Fibroblast of skin of left biceps (primary cell): ENCODE measurements at places on chromosomes 3 and 15.
A peak's percentile ranks its signal among the peaks of the same experiment; 100 is the strongest.

- DNase-seq, result no peak
Measured at GRCh38 chr3:9119331-9119730, 130.1 kb downstream of the SRGAP3 start.

DNA sequence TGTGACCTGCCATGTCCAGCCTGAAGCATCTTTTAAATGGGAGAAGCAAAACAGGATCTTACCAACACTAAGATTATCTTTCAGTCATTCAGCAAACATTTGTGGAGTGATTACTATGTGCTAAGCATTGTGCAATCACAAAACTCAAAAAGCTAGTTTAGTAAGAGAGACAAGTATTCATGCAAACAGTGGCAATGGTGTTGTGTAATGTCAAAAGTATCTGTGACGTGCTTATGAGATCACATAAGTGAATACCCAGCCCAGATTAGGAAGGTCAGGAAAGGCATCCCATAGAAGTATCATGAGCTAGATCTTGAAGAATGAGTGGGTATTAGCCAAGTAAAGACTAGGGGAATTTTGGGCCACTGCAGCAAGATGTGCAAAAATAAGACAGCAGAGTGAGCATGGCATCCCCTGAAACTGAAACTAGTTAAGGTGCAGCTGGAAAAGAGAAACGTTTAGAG is 32.1 kb downstream of the SEC62 start:
- peak; percentile 40 for DNase-seq

DNA sequence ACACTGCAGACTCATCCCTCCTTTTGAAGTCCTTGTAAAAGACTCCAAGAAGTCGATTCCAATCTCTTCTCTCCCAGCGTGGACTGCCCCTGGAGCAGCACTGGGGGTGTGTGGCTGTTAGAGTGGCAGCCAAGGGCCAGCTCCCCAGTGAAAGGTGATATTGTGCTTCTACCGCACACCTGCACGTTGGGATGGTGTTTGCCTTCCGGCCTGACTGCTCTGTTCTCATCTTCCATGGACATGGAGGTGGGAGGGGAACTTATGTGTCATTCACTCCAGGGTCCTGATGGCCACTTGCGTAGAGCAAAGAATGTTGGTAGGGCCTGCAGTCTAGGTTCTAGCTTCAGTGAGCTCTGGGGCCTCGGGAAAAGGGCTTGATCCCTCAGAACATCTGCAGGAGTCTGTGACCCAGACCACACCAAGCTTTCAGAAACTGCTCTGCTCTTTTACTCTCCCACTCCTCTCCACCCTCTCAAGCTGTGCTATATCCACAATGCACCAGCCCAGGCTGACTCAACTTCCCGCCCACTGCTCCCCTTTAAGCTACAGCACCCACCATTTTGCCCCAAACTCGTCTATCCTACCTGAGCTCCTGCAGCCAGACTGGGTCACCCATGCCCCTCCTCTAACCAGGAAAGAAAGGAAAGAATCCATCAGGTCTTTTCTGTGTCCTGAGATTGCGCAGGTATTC is 31.3 kb downstream of the LIPC start:
- no peak for DNase-seq

- DNase-seq, result no peak
Measured at GRCh38 chr3:54146506-54147239, 24.3 kb downstream of the CACNA2D3 start.

DNA sequence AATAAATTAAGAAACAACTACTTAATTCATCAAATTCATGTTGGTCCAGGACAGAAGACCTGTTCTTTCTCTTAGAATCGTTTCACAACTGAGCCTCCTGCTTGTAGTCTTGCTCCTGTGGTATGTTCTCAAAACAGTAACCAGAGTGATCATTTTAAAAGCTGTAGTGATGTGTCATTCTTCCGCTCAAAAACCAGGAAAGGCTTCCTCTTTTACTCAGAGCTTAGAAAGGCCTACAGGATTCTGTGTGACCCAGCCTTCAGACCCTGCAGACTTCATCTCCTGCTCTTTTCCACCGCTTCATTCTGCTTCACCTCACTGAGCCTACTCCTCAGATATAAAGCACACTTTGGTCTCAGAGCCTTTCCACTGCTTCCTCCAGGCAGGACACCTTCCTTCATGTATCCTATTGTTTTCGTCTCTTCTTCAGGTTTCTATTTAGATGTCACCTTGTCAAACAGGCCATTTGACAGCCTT is 22.7 kb downstream of the ST6GAL1 start:
- no peak for DNase-seq

DNA sequence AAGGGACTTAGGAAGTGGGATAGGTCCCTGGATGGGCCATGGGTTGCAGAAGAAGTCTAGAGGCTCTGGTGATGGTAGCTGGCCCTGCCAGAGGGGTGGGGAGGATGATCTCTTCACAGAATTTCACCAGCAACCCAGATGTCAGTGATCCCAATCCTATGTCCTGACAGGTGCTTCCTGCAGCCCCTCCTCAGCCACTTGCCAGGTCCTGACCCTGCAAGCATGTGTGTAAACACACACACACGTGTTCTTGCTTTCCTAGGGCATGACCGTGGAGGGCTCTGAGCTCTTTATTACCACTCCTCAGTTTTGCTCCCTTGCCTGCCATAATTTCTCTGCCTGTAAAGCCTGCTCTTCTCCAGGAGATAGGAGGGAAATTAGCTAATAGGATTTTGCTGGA is 12.5 kb downstream of the TEX264 start:
- no peak for DNase-seq

DNA sequence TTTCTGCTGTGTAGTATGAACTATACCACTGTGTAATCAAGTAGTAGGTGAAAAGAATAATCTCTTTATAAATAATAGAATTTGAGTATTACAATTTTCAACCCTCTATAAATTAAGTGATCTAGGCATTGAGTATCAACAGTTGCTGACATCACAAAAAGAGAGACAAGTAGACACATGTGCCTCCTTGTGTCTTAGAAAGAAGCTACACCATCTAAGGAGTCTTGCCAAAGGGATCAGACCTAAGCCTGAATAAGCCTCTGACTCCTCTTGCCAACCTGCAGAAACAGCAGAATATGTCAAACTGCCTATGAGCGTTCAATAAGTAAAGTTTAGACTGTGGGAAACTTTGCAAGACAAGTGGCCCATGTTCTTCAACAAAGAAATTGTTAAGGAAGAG is 5.8 kb upstream of the MTMR10 start:
- DNase-seq, result no peak

GRCh38 chr15:73305331-73306211 is 63.2 kb downstream of the HCN4 start:
- peak; percentile 17 for DNase-seq

GRCh38 chr15:73965758-73966113 is 26.4 kb downstream of the STOML1 start:
- DNase-seq, result no peak

DNA sequence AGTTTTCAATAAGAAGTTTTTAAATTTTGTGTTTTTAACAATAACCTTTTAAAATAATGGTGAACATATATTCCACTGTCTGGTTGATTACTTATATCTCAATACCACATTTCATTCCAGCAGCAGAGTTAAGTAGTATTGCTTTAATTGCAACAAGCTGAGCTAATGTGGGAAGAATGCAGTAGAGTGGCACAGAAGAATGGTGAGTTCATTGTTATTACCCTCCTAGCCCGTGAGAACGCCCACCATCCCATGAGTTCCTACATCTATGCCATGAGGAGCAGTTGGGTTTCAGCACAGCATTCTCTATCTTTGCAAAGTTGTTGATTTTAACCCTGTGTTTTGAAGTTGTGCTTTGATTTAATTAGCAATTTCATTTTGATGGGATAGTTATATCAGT is 17.8 kb upstream of the NR2E3 start:
- no peak for DNase-seq

DNA sequence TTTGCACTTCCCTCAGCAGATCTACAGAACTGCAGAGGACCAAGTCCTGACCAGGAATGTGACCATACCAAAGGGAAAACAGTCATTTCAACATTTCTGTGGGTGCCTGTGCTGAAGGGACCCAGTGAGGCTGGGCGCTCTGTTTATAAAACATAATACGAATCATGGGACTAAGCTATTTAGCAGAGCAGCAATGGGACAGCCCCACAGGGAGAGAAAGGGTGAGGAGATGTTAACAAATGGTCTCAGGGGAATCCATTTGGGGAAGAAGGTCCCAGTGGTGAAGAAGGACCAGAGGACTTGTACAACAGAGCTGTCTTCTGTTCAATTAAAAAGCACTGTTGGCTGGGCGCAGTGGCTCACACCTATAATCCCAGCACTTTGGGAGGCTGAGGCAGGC is 1025.4 kb downstream of the FHIT start:
- no peak for DNase-seq

DNA sequence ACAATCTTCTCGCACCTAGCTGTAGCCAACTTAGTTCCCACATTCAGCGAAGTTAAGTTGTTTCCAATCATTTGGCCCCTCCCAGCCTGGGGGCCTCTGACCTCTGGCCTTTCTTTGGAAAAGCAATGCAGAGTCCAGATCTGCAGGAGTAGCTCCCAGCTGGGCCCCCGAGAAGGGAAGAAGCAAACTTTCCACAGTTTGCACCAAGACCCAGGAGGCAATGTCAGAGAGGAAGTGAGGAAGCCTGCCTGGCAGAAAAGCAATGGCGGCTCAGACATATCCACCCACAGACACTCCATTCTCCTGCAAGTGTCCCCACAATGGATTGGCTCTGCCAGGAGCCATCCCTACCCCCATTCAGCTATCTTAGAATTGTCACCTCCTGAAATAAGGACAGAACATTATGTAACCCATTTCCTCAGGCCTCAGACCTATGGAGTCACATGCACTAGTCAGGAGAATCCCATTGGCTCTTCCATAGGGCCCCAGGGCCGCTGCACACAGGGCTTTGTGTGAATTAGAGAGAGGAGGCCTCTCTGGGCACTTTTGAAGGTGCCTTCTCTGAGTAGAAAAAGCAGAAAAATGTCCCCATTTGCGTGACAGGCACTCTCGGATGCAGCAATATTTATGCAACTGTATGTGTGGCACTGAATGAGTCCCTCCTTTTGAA is 3.0 kb upstream of the BUB1B start:
- DNase-seq, result no peak

DNA sequence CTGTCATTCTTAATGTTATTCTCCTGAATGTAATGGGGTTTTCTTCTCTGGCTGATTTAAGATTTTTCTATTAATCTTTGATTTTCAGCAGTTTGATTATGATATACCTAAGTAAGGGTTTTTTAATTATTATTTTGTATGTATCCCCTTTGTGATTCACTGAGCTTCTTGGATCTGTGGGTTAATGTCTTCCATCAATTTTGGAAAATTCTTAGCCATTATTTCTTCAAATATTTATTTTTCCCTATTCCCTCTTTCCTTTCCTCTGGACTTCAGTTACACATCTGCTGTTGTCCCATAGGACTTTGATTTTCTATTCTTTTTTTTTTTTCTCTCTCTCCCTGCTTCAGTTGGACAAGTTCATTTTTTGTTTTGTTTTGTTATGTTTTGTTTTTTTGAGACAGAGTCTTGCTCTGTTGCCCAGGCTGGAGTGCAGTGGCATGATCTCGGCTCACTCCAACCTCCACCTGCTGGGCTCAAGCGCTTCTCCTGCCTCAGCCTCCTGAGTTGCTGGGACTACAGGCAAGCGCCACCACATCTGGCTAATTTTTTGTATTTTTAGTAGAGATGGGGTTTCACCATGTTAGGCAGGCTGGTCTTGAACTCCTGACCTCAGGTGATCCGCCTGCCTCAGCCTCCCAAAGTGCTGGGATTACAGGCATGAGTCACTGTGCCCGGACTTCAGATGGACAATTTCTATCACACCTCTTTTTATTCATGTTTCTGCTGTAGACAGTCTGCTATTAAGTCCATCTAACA is 40.6 kb downstream of the XYLB start:
- no peak for DNase-seq

GRCh38 chr15:73752806-73753193 is 351 bp downstream of the INSYN1 start:
- no peak for DNase-seq

DNA sequence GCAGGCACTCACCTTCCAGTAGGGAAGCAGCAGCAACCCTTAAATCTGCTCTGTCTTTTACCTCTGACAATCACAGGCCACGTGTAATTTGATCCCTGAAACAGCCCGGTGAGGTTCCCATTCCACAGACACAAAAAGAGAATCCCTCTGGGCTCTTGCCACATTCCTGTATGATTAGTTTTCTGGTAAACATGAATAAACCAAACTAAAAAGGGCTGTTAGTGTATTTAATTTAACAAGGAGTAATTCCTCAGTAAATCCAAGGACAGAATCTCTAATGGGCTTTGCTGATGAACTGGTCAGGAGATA is 186.9 kb downstream of the FAM43A start:
- peak; percentile 49 for DNase-seq

DNA sequence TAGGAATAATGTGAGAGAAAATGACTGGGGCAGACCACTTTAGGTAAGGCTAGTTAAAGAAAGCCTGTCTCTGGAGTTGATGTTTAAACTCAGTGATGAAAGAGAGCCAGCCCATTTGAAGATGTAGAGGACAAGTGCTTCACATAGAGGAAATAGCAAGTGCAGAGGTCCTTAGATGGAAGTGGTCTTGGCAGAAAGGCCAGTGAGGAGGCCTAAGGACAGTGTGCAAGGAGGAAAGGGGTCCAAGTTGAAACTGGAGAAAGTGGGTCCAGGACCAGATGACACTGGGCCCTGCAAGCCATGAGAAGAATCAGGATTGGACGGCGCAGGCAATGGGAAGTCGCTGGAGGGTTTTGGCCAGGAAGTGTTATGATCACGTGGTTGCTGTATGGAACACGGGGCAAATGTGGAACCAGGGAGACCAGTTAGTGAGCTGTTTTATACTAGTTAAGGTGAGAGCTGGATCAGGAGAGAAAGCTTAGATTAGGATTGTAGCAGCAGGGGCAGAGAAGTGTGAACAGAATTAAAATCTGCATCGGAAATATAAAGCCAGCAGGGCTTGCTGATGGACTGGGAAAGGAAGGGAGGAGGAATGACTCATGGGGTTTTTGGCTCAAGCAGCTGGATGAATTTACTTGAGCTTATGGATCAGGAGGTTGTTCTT is 48.0 kb upstream of the SCAANT1 start:
- DNase-seq, result no peak

DNA sequence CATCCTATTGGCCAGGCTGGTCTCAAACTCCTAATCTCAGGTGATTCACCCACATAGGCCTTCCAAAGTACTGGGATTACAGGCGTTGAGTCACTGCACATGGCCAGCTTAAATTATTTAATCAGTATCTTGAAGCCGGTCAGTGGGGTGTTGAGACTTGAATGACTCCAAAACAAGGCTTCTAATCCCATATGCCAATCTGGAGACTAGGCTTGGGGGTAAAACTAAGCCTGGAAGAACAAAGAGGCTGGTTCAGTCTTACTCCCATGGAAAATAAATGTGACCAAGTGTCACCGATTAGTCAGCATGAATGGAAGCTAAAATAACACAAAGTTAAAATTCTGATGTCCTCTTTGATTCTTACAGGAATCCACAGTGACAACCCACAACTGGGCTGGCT is 509.1 kb downstream of the FOXP1 start:
- DNase-seq, result no peak

DNA sequence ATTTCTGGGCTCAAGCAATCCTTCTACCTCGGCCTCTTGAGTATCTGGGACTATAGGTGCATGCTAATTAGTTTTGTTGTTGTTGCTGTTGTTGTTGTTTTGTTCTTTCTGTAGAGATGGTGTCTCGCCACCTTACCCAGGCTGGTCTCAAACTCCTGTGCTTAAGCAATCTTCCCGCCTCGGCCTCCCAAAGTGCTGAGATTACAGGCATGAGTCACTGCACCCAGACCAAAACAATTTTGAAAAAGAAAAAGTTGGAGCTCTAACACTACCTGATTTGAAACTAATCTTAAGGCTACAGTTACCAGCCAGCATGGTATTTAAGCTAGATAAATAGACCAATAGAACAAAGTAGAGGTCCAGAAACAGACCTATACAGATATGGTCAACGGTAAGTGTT is 29.8 kb downstream of the KPNA1 start:
- no peak for DNase-seq
